Ovary (tissue), 10 donors: ENCODE measurements at places on chromosomes 6 and 20. TPM values are rescaled to one million over a fixed set of nuclear protein-coding genes. Genes with fewer than 3 reads are reported as not detected.

C6orf141 gene
- total RNA-seq = 1.1 TPM

DNA sequence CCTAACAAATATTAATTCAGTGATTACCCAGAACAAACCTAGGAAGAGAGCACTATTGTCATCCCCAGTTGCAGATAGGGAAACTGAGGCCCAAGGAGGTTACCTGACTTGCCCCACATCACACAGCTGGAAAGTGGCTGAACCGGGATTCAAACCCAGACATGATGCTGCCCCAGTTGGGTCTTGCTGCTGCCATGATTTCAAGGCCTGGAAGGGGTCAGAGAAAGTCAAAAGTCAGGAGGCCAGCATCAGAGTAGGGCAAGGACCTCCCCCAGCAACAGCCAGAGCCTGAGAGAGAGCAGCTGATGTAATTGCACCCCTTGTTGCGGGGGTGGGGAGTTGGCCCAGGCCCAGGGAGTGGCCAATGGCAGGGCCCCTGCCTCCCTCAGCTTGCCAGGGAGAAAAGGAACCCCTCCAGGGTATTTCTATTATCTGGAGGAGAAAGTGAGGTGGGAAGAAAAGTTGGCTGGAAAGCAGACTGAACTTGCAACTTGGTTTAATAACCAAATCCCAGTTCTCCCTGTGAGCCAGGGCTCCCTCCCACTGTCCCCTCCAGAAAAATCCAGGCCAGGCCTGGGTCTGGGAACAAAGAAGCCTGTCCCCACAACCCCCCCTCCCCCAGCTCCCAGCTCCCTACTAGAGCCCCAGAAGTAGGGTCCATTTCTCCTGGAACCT lies 83.6 kb downstream of the MRPL14 start:
- no peak for DNase-seq

DNA sequence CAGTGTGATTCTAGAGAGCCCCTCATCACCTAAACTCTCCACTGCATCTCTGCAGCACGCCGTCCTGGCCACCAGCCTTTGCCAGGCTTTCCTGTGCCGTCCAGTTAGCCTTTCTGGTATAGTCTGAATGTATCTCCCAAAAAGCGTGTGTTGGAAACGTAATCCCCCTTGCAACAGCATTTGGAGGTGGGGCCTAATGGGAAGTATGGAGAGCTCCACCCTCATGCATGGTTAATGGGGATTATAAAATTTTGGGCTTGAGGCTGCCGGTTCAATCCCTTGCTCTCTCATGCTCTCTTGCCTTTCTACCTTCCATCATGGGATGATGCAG lies 53.4 kb downstream of the NEDD9 start:
- DNase-seq = no peak

- DNase-seq = no peak
Observed at GRCh38 chr20:35320396-35321126, 28.3 kb upstream of the FAM83C start.

DNA sequence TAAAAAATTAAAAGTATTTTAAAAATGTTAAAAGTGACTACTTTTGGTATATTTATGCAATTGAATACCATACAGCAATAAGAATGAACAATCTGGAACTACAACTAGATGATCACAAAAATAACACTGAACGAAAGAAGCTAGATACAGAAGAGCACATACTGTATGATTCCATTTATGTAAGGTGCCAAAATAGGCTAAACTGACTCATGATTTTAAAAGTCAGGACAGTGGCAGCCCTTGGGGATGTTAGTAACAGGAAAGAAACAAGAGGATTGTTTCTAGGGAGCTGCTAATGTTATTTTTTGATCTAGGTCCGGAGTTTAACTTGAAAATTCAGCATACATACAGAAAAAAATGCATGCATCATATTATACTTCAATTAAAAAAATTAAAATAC lies 42.3 kb downstream of the KIF13A start:
- DNase-seq = no peak

- DNase-seq = no peak
Observed at GRCh38 chr20:51734876-51735720, 33.1 kb downstream of the ATP9A start.

DNA sequence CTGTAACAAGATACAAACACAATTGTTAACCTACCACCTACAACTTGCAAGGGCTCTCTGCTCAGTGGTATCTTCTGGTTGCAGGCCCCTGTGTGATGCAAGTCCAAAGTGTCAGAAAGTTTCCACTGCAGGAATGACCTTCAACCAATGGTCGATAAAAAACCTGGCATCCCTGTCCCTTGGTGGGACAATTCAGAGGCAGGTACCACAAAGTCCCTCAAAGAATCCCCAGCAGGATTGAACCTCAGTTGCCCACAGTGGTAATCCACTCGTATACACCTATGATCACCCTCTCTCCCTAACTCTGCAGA lies 15.9 kb downstream of the GLO1 start:
- DNase-seq = no peak

GRCh38 chr6:27977387-27977786 lies 20.3 kb downstream of the OR2B6 start:
- no peak for DNase-seq

- DNase-seq = no peak
Observed at GRCh38 chr6:106383573-106383972, 23.1 kb downstream of the CRYBG1 start.

GRM1 gene
- total RNA-seq = 0.10 TPM

- no peak for DNase-seq
Observed at GRCh38 chr20:58312836-58313235, 3.3 kb downstream of the RAB22A start.

DNA sequence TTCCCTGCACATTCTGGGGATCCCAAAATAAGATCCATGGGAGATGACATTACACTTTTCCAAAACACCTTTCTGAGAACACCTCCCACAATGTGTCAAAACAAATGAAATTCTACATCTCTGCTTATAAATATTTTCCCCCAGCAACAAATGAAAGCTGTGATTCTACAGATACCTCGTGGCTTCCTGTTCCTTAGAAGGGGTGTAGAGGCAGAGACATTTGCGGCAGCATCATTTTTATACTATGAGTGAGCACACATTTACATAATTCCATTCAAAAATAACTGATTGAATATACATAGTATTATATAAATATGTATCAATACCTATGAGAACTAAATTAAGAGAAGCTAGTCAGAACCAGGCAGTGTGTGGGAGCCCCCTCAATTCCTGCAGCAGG lies 213.9 kb upstream of the JARID2 start:
- DNase-seq = no peak

LRRC73 gene
- total RNA-seq = 1.2 TPM

DNA sequence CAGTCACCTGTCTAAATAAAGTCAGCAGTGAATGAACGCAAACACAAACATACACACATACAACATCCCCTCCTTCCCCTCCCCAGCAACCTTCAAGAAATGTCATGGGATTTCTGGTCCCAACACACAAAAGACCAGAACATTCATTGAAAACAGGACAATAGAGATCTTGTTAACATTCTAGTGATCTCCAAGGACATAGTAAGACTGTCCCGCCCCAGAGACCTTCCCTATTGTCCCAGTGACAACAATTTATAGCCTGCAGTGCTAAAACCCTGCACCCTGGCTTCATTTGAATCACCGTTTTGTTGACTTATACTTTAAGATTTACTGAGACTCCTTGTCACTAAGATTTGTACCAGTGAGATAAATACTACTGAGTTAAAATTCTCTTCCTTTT lies 143.9 kb upstream of the NOX3 start:
- no peak for DNase-seq

DNA sequence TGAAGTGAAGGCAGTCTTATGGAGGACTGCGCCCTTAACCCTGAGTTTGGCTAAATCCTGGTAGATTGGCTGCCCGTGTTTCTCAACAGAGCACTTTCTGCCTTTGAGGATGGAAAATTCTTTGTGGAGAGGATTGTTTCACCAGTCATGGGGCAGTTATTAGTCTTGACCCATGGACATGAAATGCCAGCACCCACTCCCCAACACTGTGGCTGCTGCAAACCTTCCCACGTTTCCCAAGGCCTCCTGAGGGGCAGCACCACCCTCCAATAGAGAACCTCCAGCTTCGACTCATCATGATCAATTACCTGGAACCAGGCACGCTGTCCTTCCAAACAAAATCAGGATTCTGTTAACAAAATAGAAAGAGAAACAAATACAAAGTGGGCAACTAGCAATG lies 117.8 kb downstream of the PXDC1 start:
- DNase-seq = no peak

GRCh38 chr6:2502998-2503674 lies 247.6 kb downstream of the MYLK4 start:
- no peak for DNase-seq

- no peak for DNase-seq
Observed at GRCh38 chr6:159043947-159044346, 844 bp downstream of the TAGAP start.

- DNase-seq = no peak
Observed at GRCh38 chr6:169839493-169839892, 88.1 kb downstream of the ERMARD start.

- DNase-seq = no peak
Observed at GRCh38 chr6:31572041-31572911, at the start of gene LTA. TSS of gene LTA (plus strand) at chr6:31572289. CDS start at chr6:31572743, 454 bp downstream.

DNA sequence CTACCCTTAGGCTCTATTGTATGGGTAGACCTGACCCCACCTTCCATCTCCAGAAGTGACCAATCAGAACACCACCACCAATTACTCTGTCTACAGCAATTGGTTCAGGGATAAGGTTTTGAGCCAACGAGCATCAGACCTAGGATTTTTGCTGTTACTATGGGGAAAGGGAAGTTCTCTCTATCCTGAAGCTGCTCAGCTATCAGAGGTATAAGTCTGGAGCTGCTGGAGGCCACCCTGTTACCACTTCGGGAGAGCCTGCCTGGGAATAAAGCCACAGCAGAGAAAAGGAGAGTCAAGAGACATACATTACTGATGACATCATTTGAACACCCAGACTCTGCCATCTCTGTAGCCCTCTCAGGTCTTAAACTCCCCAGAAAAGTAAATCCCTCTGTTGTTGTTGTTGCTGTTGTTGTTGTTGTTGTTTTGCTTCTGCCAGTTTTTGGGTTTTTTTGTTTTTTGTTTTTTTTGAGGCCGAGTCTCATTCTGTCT lies 94.5 kb downstream of the PREX1 start:
- no peak for DNase-seq

DNA sequence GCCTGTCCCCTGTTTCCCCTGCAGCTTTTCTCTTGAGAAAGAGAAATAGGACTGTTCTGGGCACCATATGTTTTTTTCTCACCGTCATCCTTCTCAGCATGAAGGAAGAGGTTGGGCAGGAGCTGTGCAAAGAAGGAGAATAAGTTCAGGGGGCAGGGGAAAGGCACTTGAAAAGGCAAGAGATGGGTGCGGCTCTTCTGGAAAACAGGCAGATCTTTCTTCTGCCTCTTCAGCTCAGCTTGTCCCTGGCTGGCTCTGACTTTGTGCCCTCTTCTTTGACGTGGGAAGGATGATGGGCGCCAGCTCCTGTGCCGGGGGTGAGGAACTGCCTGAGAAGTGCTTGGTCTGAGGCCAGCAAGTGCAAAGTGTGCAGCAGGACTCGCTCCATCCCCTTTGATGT lies 206.5 kb downstream of the DOK5 start:
- no peak for DNase-seq

- no peak for DNase-seq
Observed at GRCh38 chr6:116542426-116542825, 3.1 kb downstream of the TRAPPC3L start.

DNA sequence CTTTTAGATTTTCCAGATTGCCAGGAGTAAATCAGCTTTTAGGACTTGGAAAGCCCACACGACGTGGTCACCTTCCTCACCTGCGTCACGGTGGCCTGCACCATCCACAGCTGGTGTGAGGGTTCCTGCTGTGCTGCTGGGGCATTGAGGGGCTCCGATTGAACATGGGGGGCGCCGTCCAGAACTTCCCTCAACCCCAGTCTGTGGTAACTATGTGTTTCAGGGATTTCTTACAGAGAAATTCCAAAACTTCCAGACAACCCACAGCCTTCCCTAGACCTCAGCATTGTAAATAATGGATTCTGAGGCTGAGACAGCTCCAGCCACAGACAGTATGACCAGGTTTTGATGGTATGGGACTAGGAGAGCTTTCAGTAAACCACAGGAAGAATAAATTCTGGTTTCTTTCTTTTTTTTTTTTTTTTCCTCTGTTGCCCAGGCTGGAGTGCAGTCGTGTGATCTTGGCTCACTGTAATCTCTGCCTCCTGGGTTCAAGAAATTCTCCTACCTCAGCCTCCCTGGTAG lies 46.7 kb upstream of the IRF4 start:
- DNase-seq = no peak

SMIM8 gene
- 12.2 TPM for total RNA-seq

DNA sequence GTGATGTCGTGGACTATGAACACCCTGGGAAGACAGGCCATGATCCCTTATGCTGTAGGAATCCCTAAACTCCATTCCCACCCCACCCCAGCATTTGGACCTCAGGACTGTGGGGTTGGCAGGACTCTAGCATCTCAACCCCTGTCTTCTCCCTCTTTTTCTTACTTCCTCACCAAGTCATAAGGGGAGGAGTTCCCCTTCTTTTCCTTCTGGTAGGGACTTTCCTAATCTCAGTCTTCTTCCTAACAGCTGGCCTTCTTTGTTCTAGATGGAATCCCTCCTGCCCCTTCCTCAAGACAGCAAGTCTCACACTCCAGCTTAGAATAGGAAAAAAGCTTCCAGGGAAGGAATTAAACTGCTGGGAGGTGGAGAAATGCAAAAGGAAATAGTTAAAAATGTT lies 2.3 kb upstream of the SIRPB2 start:
- no peak for DNase-seq

SEMG1 gene
- total RNA-seq = not detected

MMP24 gene
- total RNA-seq = 0.24 TPM

RFX6 gene
- total RNA-seq = not detected

RAET1L gene
- not detected for total RNA-seq

GUCA1A gene
- not detected for total RNA-seq

DNA sequence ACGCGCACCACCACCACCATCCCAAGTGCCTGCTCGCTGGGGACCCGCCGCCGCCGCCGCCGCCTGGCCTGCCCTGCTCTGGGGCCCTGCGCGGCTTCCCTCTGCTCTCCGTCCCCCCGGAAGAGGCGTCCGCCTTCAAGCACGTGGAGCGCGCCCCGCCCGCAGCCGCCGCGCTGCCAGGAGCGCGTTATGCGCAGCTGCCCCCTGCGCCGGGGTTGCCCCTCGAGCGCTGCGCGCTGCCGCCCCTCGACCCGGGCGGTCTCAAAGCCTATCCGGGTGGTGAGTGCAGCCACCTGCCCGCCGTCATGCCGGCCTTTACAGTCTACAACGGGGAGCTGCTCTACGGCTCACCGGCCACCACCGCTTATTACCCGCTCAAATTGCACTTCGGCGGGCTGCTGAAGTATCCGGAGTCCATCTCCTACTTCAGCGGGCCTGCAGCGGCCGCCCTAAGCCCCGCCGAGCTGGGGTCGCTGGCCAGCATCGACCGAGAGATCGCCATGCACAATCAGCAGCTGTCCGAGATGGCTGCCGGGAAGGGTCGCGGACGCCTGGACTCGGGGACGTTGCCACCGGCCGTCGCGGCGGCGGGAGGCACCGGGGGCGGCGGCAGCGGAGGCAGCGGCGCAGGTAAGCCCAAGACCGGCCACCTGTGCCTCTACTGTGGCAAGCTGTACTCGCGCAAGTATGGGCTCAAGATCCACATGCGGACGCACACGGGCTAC lies 7.2 kb downstream of the PRDM13 start:
- no peak for DNase-seq
